Testis (tissue), 5 donors: ENCODE measurements at places on chromosomes 7 and 10. TPM values are rescaled to one million over a fixed set of nuclear protein-coding genes. Genes with fewer than 3 reads are reported as not detected.

The ANKRD7 gene
- 1,292 TPM for polyA plus RNA-seq

The MYPN gene
- polyA plus RNA-seq = 2.3 TPM

DNA sequence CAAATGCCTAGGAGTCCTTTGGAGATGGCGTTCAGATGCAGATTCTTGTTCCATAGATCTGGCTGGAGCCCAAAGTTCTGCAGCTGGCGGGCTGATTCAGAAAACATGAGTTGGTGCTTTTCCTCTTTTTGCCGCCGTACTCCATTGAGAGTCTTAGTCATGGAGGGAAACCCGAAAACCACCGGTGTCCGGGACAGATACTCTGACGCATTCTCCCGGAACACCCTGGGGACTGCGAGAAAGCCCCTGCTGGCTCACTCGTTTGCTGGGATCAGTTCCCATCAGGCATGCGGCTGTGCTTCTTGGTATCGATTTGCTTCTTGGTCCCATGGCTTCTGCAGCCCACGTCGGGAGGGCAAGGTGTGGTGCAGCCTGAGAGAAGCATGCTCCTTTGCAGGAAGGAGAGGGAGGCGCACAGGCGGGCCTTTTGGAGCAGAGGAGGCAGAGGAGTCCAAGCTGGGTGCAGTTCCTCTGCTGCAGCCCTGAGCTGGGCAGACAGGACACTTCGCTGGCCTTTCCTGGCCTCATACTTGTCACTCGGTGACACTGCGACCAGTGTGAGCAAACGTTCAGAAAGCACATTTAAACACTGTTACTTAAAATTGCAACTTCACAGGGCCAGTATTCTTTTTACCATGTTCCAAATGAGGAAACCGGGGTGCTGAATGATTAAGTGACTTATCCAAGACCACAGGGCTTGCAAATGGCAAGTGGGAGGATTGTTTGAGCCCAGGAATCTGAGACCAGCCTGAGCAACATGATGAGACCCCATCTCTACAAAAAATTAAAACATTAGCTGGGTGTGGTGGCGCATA, 30.6 kb upstream of the PFKFB3 start:
- DNase-seq = peak; percentile 74

DNA sequence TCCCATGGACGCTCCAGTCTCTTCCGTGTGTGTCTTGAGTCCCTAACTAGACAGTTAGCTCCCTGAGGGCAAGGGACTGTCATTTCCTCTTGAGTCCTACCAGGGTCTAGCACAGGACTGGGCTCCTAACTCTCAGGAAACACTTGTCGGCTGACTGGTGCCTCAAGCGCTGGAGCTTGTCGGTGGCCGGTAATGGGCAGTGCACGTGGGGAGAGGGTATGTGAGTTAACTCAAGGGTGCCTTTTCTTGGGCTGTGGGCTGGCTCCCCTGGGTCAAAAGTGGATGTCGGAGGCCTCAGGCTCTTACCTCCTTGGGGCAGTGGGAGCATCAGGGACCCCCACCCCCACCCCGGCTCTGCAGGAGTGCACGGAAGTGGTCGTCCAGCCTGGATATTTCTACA, 32.9 kb downstream of the ZNF775 start:
- DNase-seq = no peak

DNA sequence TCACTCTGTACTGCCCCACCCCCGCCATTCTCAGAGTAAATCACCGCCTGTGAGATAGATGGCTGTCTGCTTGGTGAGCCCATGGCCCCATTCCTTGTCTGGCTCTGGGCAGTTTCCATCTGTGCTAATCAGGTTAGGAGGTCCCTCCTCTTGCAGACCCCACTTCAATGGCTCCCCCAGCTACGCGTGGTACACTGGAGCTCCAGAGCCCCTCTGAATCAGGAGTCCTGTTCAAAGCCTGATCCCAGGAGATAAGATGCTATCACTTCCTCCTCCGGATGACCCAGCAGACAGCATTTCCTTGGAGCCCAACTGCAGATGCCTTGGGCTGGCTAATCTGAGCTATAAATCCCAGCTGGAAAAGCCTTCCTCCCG, 122.3 kb downstream of the SH3PXD2A start:
- no peak for DNase-seq

DNA sequence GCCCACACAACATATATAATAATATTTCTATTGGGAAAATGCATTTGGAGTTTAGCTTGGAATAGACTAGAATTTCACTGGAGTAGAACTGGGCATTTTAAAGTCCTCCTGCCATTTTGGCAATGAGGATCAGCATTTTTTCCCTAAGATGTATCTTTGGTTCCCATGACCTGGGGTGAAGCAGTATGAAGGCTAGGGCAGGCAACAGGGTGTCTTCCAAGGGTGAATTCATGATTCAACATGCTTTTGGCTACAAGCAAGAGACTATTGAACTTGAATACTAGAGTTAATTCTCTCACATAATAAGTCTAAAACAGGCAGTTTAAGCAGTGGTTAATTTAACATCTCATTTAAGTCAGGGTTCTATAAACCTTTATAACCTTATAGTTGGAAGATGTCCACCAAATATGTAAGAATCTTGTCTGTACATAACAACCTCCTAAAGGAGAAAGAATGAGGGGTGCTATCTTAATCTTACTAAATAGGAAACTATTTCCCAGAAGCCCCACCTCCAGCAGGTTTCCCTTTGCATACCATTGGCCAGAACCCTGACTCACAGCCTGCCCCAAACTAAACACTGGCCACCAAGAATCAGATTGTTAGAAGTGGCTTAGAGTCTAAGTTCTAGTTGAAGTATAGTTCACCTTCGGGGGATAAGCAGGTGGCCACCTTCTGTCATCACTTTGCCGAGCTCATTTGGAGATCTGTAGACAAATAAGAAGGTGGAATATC, 96.0 kb upstream of the PRPS1L1 start:
- DNase-seq = no peak

GRCh38 chr10:36515319-36515718, 610.1 kb upstream of the ANKRD30A start:
- DNase-seq = no peak

- no peak for DNase-seq
These were observed 48.1 kb upstream of the COMTD1 start for GRCh38 chr10:75283671-75284470.

DNA sequence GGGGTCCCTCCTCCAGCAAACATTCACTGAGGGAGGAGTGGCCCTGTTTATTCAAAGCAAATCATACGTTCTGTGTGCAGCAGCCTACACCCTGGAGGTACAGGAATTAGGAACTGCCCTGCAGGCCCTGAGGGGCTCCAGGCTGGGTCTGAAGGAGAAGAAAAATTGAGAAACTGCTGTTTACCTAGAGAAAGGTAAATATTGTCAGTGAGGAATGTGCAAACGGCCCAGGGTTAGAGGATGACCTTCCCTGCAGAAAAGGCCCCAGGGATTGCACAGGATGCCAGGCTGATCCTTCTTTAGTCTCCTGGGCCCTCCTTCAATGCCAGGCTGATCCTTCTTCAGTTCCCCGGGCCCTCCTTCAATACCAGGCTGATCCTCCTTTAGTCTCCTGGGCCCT, 5.7 kb downstream of the CALML5 start:
- no peak for DNase-seq

- peak; percentile 50 for DNase-seq
These were observed 72.8 kb upstream of the MTPN start for GRCh38 chr7:136049818-136050461.

DNA sequence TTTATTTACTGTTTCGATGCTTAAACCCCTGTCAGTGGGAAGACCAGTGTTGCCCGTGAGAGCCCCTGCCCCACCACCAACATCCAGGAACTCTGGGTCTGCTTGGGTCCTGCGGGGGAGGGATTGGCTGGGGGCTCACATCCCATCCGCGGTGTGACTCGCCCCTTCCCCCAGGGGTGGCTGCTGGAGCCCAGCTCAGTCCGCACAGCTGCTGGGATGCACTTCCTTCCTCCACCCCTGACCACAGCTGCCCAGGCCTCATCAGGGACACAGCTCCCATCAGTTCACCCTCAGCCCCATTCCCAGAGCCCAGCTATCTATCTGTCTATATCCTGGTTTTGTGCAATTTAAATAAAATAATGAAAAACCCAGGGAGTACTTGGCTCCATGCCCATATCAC, 54.5 kb downstream of the JAKMIP3 start:
- DNase-seq = no peak
